ENCODE measurements at places on chromosomes 1 and 21. TPM values are rescaled to one million over a fixed set of nuclear protein-coding genes. Genes with fewer than 3 reads are reported as not detected.

DNA sequence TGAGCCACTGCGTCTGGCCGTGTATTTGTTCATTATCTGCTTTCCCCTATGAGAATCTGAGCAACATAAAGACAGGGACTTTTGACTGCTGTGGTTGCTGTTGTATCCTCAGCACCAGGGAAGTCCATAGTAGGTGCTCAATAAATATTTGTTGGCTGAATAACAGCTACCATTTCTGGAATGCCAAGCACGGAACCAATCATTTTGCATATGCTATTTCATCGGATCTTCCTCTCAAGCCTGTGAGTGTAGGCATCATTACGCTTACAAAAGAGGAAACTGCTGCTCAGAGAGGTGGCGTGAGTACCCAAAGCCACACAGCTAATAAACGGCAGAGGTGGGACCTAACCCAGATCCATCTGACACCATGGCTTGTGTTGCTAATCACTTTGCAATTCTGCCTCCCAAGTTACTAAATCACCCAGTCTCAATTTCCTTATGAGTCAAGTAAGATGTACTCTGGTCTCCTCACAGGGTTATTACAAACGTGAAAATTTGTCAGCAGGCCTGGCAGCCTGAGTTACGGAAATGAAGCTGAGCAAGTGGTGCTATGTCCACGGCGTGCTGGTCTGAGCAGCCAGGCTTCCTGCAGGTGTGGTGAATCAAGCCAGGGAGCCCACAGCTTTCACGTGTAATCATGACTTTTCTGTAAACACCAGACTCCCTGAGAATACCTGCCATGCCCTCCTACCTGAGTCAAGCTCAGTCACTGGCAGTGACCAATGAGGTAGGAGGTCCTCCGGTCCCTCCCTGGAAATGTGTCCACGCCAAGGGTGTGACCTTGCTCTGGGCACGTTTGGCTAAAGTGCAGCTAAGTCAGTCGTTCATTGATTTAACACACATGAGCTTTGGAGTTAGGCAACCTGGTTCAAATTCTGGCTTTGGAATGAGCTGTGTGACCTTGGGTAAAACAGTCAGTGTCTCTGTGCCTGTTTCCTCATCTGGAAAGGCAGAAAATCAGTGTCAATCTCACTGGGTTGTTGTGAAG, 4.8 kb upstream of the RHCE start:
- DNase-seq, result no peak

Gene RAB7B
- 17.5 TPM for total RNA-seq

DNA sequence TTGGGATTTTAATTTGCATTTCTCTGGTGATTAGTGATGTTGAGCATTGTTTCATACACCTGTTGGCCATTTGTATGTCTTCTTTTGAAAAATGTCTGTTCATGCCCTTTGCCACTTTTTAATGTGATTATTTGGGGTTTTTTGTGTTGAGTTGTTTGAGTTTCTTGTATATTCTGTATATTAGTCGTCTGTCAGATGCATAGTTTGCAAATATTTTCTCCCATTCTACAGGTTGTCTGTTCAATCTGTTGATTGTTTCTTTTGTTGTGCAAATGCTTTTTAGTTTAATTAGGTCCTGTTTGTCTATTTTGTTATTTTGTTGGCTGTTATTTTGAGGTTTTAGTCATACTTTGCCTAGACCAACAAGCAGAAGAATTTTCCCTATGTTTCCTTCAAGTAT, 164.0 kb upstream of the CXADR start:
- DNase-seq, result no peak

Gene MMP23B
- not detected for total RNA-seq

- DNase-seq, result no peak
Measured at GRCh38 chr1:89682611-89683010, 49.7 kb downstream of the LRRC8C start.

Gene RGS5
- 13.7 TPM for total RNA-seq

DNA sequence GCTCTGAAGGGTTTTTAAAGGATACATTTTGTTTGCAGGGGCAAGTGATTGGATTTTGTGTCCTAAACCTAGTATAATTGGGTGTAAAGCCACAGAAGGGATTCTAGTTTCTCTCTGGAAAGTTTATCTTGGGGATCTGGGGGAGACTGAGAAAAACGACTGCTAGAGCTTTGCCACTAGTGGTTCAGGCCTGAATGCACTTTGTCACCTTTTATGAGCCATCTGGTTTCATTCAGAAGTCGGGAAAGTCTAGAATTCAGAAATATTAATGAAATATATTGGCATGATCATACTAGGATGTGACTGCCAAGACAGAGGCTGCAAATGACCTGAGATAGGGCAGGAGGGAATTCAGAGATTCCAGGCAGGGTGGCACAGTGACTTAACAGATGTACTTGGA, 111.5 kb upstream of the KCNK2 start:
- DNase-seq, result no peak

GRCh38 chr1:116514708-116515525, 55.9 kb downstream of the CD58 start:
- DNase-seq, result no peak

GRCh38 chr1:165411396-165411795, 33.5 kb downstream of the RXRG start:
- DNase-seq, result no peak

DNA sequence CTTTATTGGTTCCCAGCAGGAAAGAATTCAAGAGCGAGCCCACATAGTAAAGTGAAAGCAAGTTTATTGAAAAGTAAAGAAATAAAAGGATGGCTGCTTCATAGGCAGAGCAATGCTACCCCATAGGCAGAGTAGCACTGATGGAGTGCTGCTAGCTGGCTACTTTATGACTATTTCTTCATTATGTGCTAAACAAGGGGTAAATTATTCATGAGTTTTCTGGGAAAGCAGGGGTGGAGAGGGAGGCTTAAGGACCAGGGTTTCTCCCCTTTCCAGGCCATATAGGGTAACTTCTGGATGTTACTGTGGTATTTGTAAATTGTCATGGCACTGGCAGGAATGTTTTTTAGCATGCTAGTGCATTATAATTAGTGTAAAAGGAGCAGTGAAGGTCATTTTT, 1271.4 kb downstream of the KCNT2 start:
- no peak for DNase-seq

Measured in MG63 (cell line).